ENCODE measurements at places on chromosomes 2 and 18.
A peak's percentile ranks its signal among the peaks of the same experiment; 100 is the strongest.

GRCh38 chr2:229712136-229712535 is 2.2 kb downstream of the DNER start:
- DNase-seq = peak; percentile 33

DNA sequence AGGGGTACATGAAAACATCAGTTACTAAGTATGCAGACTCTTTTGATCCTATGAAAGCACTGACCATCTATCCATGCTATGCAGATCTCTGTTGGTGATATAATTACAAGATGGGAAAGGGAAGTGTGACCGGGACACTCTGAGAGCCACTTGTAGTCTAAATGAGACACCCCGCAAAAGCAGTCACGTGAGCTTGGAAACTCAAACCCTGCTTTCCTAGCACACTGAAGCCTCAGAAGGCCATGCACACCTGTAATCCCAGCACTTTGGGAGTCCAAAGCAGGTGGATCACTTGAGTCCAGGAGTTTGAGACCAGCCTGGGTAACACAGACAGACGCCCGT is 137.5 kb downstream of the INO80D start:
- DNase-seq = no peak

DNA sequence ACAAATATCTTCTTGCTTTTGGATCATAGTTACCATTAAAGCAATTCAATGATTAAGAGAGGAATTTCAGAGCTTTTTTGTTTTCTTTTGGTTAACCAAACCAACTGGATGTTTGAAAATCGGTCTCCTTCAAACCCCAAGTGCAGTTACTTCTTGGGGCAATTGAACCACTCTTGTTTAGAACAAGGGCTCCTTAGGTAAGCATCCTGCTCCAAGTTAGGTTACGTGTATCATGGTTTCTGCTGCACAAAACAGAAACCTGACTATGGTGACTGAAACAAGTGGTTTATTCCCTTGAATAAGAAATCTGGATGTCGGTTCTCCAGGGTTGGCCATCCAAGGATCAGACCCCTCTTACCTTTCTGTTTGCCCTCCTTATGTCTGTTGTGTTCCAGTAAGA is 16.1 kb upstream of the LGALSL start:
- no peak for DNase-seq

GRCh38 chr2:236892721-236893120 is 193.0 kb upstream of the COPS8 start:
- no peak for DNase-seq

GRCh38 chr2:212979799-212980198 is 171.6 kb downstream of the IKZF2 start:
- peak; percentile 28 for DNase-seq

DNA sequence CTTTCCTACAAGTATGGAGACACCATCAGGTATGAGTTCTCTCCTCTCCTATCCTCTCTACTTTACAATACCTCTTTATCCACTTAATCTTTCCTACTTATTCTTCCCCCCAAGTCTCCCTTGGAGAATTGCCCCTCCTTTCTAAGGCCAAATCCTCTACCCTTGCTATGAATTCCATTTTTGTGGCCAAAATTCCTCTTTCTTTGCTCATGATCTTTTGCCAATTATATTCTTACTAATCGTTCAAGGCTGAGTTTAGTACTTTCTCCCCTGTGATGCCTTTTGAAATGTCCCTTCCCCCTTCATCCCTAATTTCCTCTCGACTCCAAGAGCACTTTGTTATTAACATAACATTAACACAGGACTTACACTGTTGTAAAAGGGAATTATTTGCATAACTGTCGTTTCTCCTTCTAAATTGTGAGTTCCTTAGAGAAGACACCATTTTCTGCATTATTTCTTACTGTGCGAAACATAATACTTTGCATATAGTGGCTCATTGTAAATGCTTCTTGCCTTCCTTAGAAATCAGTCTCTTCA is 133.4 kb downstream of the KCTD1 start:
- DNase-seq = no peak

DNA sequence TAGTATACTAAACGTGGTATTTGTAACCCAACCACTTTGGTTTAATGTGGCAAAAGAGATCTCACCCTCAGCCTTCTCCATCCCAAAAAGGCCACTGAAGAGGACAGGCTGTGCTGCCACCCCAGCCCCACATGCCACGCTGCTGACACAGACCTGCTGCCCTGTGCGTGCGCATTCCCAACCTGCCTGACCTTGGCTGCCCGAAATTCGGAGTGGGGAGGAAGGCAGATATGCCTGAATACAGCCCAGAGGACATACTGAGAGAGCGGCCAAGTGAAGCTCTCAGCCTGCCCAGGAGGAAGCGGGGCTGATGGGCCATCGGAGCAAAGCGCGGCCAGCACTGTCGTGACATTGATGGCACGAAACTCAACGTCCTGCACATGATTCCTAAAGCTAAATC is 70.0 kb downstream of the HDAC4 start:
- DNase-seq = no peak

GRCh38 chr2:233867993-233868532 is at the start of gene MSL3B:
Gene MSL3B (minus strand): TSS chr2:233868386.
- DNase-seq = peak; percentile 40

GRCh38 chr2:143160732-143161707 is 31.8 kb downstream of the ARHGAP15 start:
- no peak for DNase-seq

GRCh38 chr2:46364797-46365457 is 67.7 kb downstream of the EPAS1 start:
- peak; percentile 68 for DNase-seq

GRCh38 chr2:173739006-173739405 is 226.2 kb downstream of the SP3 start:
- no peak for DNase-seq

DNA sequence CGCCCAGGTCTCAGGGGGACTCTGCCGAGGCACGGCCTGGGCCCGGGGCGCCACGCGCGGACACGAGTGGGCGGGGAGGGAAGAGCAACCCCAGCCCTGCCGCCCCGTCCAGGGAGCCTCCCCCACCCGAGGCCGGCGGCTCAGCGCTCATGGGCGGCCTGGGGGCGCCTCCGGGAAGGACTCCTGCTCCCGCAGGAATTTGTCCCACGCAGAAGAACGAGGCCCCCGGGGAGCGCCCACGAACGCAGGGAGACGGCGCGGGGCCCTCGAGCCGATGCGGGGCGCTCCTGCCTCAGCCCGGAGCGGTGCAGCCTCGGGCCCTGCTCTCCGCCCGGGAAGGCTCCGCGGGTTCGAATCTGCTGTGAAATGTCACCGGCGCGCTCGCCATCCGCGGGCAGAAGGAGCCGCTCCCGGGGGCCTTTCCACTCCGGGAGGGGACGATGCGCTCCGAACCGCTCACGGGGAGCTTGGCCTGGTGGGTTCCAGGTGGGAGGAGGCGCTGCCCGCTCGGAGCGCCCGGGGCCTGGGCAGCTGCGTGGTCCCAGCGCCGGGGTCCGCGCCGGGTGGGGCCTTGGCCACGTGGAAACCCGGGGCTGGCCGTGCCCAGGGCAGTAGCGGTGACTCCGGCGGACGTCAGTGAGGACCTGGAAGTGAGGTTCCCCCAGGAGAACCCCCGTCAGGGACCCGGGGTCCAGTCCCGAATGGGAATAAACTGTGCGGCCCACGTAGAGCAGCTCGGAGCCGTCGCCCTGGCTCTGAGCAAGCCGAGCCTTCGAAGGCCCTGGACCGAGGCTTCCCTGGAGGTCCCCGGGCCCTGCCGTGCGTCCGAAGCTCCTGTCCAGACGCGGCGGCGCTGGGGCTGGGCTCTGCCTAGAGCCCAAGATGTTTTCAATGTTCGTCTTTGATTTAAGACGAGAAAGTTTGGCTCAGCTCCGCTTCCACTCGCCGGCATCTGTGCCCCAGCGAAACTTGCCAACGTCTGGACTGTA is 41.4 kb upstream of the CTDP1 start:
- DNase-seq = no peak

GRCh38 chr2:27615316-27615715 is 13.5 kb downstream of the CCDC121 start:
- DNase-seq = no peak

DNA sequence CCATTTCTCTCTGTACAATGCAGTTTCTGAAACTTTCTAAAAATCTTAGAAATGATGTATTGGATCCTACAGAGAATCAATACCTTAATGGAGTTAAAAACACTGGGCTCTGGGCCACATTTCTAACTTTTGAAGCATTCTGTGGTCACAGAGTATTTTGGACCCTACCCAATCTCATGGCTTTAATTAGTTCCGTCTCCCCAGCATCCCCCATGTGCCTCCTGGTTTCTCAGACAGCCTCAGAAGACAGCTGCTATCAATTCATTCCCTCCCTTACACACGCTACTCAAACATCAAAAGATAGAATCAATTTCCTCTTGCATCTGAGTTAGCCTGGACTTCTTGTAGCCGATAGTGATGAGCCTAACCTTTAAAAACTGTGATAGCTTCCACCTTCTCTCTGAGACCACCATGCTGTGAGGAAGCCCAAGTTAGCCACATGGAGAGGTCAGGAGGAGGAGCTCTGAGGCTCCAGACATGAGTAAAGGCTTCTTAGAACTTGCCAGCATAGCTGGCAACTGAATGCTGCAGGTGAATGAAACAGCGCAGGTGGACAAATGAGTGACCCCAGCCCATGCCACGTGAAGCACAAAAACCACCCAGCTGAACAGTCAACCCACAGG is 10.4 kb downstream of the ADCY3 start:
- DNase-seq = peak; percentile 58

GRCh38 chr18:12595571-12596255 is 62.2 kb downstream of the SPIRE1 start:
- no peak for DNase-seq

GRCh38 chr2:134527381-134527780 is 191.4 kb downstream of the TMEM163 start:
- DNase-seq = no peak

DNA sequence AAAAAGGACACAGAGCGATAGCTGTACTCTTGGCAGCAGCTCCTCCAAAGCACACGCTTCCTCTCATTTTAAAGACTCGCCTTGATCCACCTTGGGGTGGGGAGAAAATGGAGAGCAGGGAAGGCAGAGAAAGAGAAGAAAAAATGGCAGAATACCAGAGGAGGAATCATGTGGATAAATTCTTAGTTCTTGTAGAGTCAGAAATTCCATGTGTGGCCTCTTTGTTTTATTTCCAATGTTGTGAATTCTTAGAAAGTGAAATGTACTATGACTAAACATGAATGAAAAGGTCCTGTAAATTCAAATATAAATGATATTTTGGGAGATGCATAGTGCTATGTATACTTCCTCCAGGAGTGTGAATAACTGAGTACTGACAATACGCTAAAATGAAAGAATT is 89.7 kb upstream of the SESTD1 start:
- no peak for DNase-seq

- DNase-seq = peak; percentile 19
Measured at GRCh38 chr2:159187106-159187505, 99.4 kb downstream of the WDSUB1 start.

DNA sequence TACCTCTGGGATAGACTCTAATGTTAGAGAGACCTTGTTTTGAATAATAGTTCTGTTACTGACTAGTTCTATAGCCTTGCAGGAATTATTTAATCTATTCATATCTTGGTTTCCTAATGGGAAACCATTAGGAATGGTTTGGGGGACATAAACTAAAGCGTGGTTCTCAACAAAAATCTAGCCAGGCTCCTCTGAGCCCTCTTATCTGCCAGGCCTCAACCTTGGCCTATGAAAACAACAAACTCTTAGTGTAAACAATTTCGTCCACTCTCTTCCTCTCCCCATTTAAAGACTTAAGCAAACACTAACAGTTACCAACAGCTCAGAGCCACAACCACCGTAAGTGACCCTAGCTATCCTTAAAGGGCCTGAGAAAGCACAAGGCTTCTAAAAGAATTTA is 10.6 kb upstream of the NBAS start:
- DNase-seq = no peak

DNA sequence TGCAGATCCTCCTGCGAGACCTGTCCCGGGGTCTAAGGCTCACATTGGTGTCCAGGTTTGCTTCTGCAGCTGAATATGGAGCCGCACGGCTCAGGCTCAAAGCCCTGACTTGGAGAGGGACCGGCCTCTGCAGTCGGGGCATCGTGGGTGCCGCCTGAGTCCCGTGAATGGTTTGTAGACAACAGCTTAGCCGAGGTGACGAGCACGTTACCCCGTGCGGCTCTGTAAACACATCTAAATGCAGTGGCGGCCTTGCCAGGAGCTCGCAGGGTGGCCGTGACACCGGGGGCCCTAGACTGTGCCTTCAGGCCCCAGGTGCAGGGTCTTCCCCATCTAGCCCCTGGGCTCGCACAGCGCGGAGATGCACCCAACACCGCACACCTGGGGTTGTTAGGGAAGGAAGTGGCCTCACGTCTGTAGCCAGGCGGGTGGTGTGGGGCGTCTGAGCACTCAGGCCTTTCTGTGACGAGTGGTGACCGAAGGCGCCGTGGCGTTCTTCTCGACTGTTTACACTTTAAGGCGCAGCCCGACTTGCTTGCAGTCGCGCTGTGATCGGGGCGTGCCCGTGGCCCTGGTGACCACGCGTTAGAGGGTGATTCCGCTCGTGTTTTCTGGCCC is 91.6 kb downstream of the NFATC1 start:
- no peak for DNase-seq

DNA sequence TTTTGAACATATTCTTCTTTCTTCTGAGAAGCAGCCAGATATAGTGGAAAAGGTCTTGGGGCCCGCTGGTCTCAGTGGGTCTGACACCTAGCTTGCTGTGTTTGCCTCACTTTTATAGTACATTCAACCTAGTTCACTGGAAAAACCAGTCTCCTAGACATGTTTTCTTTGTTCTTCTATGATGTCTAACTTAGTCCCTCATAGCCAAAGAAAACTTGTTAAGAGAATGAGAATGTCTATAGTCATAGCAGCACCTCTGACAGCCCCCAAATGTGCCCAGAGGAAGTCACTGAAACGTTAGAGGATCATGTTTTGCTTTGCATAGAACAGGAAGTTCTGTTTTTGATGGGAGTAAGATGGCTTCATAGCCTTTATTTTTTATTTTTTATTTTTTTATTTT is 40.3 kb downstream of the TNFRSF11A start:
- DNase-seq = no peak

DNA sequence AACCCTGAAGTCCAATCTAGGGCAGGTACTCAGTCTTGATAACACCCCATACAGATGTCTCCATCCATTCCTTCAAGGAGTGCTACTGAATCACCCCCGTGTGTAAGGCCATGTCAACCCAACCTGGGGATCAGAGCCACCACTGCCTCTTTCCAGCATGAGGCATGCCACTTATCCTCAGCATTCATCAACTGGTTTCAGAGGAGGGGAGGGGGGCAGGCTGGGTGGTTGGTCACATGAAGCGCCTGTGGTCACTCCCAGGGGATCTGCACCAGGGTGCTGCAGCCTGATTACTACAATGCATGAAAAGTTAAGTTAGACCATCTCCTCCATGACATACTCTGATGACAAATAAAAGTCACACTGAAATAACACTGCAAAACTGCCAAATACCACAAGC is 65.0 kb downstream of the UXS1 start:
- no peak for DNase-seq

DNA sequence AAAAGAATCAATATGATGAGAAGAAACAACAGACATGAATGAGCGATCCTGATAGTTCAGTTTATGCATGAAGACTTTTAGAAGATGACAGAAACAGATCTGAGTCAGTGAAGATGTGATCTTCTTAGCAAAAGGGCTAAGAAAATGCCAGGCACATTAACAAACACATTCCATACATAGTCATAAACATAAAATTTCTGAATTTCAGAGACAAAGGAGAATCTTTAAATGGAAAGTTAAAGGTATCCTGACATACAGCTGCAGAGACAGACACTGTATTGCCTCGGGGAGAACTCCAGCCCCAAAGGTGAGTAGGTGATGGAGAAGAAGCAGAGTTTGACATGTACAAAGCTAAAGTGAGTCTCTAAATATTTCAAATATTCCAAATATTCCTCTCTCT is 40.6 kb upstream of the FN1 start:
- peak; percentile 67 for DNase-seq

Data from iris pigment epithelial cell (primary cell).